Heart right ventricle (tissue), 16 donors: ENCODE measurements at places on chromosomes 5 and 9.
A peak's percentile ranks its signal among the peaks of the same experiment; 100 is the strongest.

GRCh38 chr5:78543916-78544315 lies 104.7 kb downstream of the LHFPL2 start:
- DNase-seq: no peak

GRCh38 chr9:96556701-96557461 lies 62.8 kb downstream of the CDC14B start:
- no peak for DNase-seq

GRCh38 chr5:111556501-111556900 lies 44.2 kb upstream of the STARD4 start:
- DNase-seq: no peak

DNA sequence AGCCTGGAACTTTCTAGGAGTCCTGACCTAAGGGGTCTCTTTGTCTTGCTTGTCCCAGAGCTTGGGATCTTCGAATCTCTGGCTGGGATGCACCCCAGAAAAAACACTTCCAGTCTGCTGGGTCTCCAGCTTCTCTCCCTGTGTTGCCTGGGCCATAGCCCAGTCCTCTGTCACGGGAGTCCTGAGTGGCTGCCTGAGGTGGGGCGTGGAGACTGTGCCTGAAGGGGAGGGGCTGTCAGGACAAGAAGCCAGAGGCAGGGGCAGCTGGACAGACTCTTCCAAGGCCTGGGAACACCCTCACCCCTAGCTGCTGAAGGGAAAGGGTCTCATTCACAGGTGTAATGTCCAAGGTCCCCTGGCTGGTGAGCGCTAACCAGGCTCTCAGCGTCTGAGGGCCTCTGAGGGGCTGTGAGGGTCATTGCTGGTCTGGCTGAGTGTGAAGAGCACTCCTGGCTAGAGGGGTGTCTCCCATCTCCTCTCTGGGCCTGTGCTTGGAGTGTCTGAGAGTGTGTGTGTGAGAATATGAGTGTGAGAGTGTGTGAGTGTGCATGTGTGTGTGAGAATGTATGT lies 20.4 kb upstream of the COL27A1 start:
- DNase-seq: peak; percentile 16

DNA sequence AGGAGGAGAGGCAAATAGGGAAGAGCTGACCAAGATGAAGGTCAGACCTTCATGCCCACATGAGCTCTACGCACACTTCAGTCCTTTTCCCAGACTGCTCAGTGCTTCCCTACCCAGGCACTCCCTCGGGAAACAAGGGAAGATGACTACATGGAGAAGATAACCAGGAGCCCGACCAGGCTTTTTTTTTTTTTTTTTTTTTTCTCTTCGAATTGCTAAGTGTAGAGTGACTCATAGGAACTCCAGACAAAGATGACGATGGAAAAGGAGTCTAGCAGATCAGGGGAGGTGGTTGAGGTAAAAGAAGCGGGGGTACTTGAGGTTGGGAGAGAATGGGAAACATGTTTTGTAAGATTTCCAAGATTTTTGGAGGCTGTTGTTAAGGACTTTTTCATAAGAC lies 526.1 kb downstream of the BNC2 start:
- DNase-seq: no peak

GRCh38 chr5:160701403-160701802 lies 150.6 kb downstream of the ATP10B start:
- no peak for DNase-seq

GRCh38 chr5:59722874-59723273 lies 170.7 kb downstream of the PDE4D start:
- no peak for DNase-seq

DNA sequence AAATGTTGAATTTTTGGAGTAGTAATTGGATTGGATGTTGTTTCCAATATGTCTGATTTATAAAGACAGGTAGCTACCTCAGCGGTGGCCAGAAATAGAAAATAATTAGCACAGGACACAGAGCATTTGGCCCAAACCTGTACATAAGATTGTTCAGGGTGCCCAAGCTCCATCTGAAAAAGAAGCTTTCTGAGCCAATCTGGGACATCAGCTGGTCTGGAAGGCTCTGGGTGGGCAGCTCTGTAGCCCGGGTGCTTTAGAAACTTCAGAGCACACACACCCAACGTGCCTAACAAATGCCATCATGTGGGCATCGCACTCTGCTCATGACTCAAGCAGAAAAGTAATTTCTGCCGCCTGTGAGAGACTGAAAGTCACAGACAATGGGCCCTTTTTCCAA lies 460.7 kb downstream of the ICE1 start:
- DNase-seq: no peak

- no peak for DNase-seq
Measured at GRCh38 chr5:131628990-131629389, 6.0 kb downstream of the RAPGEF6 start.
